Kidney (tissue), 22 donors: ENCODE measurements at places on chromosomes 7 and 10. TPM values are rescaled to one million over a fixed set of nuclear protein-coding genes. Genes with fewer than 3 reads are reported as not detected.

- no peak for DNase-seq
- H3K36me3 ChIP-seq = no peaks in the 10 kb centered on the region
- H3K27ac ChIP-seq = no peak overlapping the region
Measured at GRCh38 chr10:30869566-30869965, 162.1 kb downstream of the ZNF438 start.

DNA sequence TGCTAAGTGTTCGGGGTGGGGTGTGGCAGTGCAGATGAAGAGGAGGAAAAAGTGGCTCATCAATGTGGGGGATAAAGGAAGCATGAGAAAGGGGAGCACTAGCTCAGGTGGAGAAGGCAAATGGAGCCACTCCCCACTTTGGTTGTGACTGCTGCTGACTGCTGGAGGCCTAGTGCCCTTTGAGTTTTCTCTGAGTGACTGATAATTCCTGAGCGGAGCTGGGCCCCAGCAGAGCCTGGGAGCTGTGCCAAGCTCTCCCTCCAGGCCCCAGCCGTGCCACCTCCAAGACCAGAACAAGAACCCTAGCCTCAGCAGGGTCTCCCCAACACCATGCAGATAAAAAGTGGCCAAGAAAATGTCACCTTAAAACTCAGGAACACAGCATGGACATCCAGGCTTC lies 9.7 kb upstream of the RASSF4 start:
- no peaks in the 10 kb centered on the region for H3K36me3 ChIP-seq
- H3K4me1 ChIP-seq = no peaks in the 10 kb centered on the region
- H3K27ac ChIP-seq = no peak overlapping the region
- H3K27me3 ChIP-seq = no peaks in the 10 kb centered on the region
- no peak overlapping the region for H3K4me3 ChIP-seq
- no peak for DNase-seq

DNA sequence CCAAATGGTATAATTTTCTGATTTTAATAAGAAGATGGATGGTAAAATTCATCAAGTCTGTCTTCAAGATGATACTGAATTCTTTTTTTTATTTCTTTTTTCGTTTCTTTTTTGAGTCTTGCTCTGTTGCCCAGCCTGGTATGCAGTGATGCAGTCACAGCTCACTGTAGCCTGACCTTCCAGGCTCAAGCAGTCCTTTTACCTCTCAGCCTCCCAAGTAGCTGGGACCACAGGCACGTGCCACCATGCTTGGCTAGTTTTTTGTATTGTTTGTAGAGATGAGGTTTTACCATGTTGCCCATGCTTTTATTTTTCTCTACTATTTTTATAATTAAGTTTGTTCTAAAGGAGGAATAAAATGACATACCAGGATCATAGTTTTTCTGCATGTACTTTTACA lies 52.1 kb upstream of the HELLS start:
- H3K4me1 ChIP-seq = no peaks in the 10 kb centered on the region
- no peak overlapping the region for H3K27ac ChIP-seq
- no peaks in the 10 kb centered on the region for H3K27me3 ChIP-seq
- no peak overlapping the region for H3K4me3 ChIP-seq
- DNase-seq = no peak

GRCh38 chr7:13743226-13743625 lies 246.2 kb downstream of the ETV1 start:
- DNase-seq = peak; percentile 29
- no peaks in the 10 kb centered on the region for H3K36me3 ChIP-seq
- no peaks in the 10 kb centered on the region for H3K4me1 ChIP-seq
- no peak overlapping the region for H3K4me3 ChIP-seq

GRCh38 chr10:89645742-89646172 lies 715 bp upstream of the PANK1 start:
- no peaks in the 10 kb centered on the region for H3K27me3 ChIP-seq
- H3K4me3 ChIP-seq = peak overlapping the region; percentile 64
- DNase-seq = peak; percentile 68
- peak overlapping the region; percentile 98 for H3K27ac ChIP-seq
- peaks cover 8% of the 10 kb centered on the region for H3K4me1 ChIP-seq

GRCh38 chr7:3494947-3495346 lies 193.9 kb downstream of the SDK1 start:
- H3K4me3 ChIP-seq = no peak overlapping the region
- no peak overlapping the region for H3K27ac ChIP-seq
- H3K4me1 ChIP-seq = no peaks in the 10 kb centered on the region
- no peak for DNase-seq
- H3K36me3 ChIP-seq = no peaks in the 10 kb centered on the region
- no peaks in the 10 kb centered on the region for H3K27me3 ChIP-seq

Gene IGF2BP3
- total RNA-seq = 0.85 TPM

Gene SLC13A1
- 10.1 TPM for total RNA-seq

Gene ST7
- 21.5 TPM for total RNA-seq

Gene ATXN7L1
- 18.5 TPM for total RNA-seq

Gene SH2B2
- 11.0 TPM for total RNA-seq

Gene GPR37
- total RNA-seq = 4.4 TPM

Gene RPEL1
- not detected for total RNA-seq
